CD4-positive, alpha-beta T cell treated with Interferon alpha-2 for 1 hour (primary cell): ENCODE measurements at places on chromosomes 5 and 9.

- no peak for DNase-seq
These were observed 24.9 kb upstream of the CCDC112 start for GRCh38 chr5:115321309-115321708.

DNA sequence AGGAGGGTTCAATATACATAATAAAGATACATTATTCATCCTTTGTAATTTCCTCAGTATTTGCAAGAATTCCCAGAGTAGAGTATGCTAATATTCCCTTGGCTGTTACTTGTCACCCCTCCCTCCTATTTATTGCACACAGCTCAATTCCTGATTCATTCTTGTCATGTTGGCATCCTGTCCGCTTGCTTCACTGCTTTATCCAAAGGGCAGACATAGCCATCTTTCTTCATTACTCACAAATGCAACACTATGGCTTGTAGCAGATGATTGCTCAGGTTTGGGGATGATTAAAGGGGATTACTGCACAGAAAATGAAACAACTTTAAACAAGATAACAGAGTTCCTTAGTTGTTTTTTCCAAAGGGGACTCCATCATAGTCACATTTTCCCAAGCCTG, 1.2 kb upstream of the IL33 start:
- no peak for DNase-seq

GRCh38 chr9:113644321-113644720, 180.8 kb downstream of the RGS3 start:
- no peak for DNase-seq

DNA sequence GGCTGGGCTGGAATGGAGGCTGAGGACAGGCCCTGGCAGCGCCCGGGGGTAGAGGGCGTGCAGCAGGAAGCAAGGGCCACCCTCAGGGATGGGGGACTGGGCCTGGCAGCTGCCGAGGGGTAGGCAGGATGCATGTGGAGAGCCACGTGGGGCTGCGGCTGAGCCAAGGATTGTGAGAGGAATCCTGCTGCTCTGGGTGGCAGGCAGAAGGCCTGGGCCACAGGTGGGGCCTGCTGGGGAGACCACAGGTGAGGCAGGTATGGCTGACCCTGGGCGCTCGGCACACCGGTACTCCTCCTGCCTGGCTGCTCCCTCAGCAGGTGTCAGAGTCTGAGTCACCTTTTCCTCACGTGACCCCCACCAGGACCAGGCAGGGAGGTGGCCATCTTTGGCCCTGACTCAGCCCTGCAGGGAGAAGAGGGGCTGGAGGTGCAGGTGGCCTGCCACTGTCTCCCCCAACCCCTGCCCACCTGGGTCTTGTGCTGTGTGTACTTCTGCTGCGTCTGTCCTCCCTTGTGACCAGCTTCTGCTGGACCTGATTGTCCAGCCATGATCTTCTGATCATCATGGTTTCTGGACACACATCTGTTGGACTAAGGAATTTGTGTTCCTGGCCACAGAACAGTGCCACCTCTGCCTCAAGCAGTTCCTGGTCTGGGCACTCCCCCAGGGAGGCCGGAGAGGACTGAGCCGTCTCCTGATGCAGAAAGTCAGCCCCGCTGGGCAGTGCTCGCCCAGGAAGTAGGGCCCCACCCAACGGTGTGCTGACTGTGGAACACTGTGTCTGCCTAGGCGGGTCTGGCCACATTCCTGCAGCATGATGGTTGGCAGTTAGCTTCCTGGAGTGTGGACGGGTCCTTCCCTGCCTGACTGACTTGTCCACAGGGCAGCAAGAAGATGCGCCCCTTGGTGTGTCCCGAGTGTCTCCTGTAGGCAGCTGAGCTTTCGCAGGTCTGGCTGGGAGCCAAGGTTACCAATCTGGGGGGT, 6.4 kb downstream of the ARRDC1 start:
- no peak for DNase-seq

DNA sequence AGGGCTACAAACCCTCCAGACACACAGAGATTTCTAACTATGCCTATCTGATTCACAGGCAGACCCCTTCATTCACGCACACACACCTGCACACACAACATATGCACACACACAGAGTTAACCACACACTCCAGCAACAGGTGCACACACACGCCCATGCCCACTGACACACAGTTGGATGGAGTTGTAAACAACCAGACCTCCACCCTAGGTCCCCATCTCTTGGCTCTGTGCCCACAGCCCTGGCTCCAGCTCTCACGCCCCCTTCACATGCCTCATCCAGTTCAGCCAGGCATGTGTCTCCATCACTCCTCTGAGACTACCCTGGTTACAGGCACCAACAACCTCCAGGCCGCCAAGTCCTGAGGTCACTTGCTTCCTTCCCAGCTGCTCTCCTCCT, 61.1 kb downstream of the PSD2 start:
- DNase-seq = no peak

DNA sequence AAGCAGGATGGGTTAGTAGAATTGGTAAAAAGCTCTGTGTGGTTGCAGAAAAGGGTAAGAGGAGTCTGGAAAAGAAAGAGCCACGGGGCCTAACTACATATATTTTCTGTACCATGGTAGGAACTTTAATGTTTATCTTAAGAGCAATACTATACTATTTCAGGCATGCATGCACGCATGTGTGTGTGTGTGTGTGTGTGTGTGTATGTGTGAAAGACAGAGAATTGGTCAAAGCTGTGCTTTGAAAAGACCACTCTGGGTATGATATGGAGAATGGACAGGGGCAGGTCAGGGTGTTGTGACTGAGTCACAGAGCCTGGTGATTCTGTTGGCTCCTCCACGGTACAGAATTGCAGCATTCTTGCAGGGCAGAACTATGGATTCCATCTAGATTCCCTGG, 339.3 kb downstream of the SLIT3 start:
- DNase-seq = no peak

DNA sequence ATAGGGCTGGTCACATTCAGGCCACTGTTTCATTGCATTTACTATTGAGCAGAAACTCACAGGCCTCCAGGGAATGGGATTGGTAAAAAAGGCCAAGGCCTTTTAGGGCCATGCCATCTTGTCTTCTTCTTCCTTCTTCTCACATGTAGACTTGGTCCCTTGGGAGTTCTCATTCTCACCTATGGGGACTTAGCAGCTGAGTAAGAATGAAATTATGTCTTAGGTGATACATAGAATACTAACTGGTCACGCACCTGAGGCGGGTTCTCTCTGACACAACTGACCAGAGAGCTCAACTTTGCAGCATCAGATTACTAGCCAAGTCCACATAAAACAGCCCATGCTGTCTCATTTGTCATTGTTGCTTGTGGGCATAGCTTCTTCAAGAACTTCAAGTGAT, 641.8 kb downstream of the EFNA5 start:
- DNase-seq = no peak

GRCh38 chr5:172642051-172642409, 967 bp downstream of the NEURL1B start:
- DNase-seq = no peak

DNA sequence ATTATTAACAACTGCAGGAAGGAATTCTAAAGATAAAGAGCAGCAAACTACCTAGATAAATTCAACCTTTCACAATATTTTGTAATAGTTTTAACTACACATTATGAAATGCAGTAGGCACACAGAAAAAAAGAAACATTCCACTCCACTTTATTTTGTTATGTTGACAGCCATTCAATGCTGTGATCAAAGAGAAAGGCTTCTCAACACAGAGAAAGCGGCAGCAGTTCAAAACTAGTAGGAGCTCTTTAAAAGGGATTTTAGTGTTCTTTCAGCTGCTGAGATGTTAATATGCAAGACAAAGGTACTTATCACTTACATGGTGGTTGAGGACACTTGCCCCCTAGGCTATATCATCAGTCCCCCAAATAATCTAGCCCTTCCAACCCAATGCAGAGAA, 11.6 kb downstream of the CEMIP2 start:
- no peak for DNase-seq

DNA sequence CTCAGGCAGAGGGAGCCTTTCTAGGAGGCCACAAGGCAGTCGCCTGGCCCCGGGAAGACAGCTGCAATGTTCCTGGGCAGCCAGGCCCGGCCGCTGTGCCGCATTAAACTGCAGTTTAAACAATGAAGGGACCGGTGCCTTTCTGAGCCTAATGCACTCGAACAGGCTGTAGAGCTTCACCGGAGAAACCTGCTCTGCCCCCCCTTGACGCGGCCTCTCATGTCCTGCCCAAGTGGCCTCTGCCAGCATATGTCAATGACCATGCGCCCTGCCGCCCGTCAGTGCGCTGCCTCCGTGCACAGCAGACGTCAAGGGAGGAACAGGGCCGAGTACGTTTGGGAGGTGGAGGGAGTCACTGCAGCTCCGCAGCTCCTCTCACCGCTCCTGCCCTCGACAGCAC, 38.4 kb upstream of the BARHL1 start:
- no peak for DNase-seq

DNA sequence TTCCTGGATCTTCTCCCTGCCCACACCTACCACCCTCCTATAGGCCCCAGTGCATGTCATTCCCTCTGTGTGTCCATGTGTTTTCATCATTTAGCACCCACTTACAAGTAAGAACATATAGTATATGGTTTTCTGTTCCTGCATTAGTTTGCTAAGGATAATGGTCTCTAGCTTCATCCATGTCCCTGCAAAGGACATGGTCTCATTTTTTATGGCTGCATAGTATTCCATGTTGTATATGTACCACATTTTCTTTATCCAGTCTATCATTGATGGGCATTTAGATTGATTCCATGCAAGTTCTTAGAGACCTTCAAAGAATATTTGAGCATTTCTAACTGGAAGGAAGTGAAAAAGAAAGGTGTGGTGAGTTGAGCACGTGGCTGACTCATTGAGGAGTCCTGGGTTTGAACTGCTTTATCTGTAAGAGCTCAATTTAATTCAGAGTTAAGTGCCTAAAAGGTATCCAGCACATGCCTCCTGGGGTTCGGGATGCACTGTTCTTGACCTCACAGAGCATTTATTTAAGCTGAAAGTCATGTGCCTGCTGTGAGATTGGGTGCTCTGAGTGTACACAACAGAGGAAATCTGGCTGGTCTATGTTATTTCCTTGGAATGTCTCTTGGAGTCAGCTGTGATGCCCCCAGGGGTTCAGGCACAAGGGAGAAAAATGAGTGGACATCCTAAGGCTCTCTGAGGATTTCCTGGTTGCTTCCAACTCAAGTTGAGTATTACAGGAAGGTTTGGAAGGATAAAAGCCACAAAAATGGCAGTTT, 56.4 kb downstream of the SH3GL2 start:
- DNase-seq = no peak

DNA sequence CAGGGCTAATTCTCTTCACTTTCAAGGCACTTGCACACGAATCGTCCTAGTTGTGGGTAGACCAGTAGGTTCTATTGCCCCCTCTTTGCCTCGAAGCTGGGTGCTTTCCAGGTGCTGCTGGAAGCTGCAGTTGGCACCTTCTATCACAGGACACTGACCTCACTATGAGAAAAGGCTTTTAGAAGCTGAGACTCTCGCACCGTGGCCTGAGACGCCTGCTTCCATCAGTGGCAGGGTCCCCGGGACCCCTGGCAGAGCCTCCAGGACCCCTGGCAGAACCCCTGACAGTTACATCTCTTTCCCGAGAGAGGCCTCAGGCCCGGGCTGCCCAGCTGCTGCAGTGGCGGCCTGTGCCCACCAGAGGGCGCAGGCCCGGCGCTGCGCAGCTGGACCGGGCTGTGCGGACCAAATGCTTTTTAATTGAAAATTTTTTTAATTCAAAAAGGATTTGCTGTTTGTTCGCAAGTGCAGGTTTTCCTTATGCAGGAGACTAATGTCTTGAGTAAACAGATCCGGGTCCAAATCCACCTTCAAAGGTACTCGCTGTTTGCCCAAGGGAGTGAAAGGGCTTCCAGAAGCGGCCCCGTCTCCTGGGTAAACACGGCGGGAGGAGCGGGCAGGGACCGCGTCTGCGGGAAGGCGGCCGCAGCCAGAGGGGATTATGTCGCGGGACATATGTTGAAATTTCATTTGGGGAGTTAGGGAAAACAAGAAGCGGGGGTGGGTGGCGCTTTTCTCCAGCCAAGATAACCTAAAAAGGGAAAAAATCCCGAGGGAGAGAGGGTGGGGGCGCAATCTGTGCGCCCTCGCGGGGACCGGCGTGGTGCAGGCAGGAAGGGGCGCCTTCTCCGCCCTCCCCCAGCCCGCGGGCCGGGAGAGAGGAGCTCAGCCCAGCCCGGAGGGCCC, 114.5 kb upstream of the LMX1B start:
- peak; percentile 57 for DNase-seq

DNA sequence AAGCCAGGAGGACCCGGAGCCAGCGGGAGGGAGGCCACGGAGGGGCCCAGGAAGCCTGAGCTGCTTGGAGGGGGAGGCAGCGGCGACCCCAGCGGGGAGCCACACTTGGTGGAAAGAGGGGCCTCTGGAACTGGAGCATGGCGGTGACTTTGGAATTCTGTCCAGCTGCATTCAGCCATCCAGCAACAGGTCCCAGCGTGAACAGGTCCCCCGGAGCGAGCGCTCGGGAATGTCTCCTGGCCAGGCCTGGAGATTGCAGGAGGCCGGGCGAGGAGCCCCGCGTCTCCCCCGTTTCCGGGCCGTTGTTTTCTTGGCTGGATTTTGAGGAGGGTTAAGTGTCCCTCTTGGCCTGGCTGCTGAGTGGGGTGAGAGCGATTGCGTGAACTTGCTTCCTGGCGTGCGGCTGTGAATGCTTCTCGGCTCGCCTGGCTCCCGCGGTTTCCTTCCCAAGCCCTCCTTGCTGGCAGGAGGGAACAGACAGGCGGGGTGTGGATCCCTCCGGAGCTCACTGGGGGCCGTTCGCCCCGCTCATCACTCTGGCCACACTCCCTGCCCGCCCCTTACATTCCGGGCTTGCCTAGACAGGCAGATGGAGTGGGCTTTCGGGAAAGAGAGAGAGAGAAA, 125.3 kb upstream of the IRX4 start:
- no peak for DNase-seq

- no peak for DNase-seq
These were observed 555.5 kb downstream of the CDH9 start for GRCh38 chr5:26482810-26483375.

DNA sequence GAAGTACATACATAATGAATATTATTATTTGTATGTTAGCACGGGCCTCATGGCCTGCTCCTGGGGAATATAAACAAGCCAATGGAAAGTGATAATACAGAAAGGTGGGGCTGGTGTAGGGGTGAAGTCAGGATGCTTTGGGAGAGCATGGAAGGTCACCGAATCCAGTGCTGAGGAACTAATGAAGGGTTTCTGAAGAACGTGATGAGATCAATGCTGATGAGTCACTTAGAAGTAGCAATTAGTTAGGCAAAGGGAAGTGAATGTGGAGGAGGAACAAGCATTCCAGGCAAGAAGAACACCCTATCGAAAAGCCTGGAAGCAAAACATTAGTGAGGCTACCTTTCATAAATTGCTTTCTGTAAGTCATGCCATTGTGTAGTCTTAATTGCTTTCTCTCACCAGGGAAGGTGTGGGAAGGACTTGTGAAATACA, 2.1 kb downstream of the ANXA1 start:
- no peak for DNase-seq

DNA sequence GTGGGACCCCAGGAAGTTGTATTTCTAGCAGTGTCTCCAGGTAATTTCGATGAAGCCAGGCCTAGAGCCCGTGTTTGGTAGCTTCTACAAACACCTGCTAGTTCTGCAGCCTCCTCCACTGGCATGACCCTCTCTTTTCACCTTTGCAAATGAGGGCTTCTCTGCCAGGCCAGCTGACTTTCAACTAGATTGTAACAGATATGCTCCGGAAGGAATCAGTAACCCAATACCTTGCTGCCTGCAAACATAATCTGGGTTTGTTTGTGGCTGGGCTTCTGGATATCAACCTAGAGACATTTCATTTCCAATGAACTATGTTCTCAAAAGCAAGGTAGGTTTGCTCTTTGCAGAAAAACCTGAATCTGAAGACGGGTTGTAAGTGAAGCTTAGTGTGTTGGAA, 354.8 kb downstream of the DMRT2 start:
- DNase-seq = no peak
